GM23248 (cell line): ENCODE measurements at places on chromosomes 7 and 10.
A peak's percentile ranks its signal among the peaks of the same experiment; 100 is the strongest.

DNA sequence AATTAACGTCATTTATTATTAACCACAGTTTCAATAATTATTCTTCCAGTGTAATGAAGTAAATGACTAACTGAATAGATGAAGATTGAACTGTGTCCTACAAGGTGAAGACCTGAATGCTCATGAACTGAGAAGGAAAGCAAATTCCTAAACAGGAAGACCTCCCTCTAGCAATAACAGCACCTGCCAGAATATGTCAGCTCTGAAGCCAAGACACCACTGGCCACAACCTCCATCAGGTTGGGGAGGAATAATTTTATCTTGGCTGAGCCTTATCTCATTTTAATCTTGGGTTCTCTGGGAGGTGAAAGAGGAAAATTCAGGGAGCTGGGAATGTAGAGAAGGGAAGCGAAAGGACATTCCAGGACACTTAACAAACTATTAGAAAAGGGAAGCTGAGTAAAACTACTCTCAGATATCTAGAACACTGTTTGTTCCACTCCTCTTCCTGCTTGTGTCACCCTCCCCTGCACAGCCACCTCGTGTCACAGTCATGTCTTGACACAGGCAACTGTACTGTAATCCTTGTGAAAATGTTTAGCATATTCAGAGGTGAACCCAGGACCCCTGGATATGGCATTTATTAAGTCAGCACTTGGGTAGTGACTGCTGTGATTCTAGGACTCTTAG lies 4.6 kb upstream of the SLC13A1 start:
- no peak for DNase-seq

- peak; percentile 86 for DNase-seq
Observed at GRCh38 chr7:106068986-106069385, 43.1 kb downstream of the SYPL1 start.

GRCh38 chr7:110909117-110909516 lies 181.8 kb upstream of the LRRN3 start:
- DNase-seq = no peak

- DNase-seq = no peak
Observed at GRCh38 chr10:17563452-17563851, 53.7 kb downstream of the HACD1 start.
